Esophagus squamous epithelium (tissue), 5 donors: ENCODE measurements at places on chromosomes 4 and X.

GRCh38 chr4:5451243-5451642 is 257.1 kb downstream of the EVC2 start:
- no peak for DNase-seq

- DNase-seq: no peak
Measured at GRCh38 chrX:22095856-22096255, 63.7 kb downstream of the PHEX start.

GRCh38 chr4:67546971-67547370 is 1.7 kb upstream of the CENPC start:
- DNase-seq: no peak

GRCh38 chr4:98601708-98602107 is 56.7 kb downstream of the TSPAN5 start:
- no peak for DNase-seq

- no peak for DNase-seq
Measured at GRCh38 chrX:110519906-110520452, 161.3 kb downstream of the RTL9 start.

GRCh38 chrX:38561126-38561868 is at the start of gene TSPAN7:
TSS of gene TSPAN7 (plus strand) at chrX:38561542. CDS start at chrX:38561547, 5 bp downstream.
- peak; percentile 3 for DNase-seq

GRCh38 chrX:18278449-18278848 is 57.8 kb upstream of the BEND2 start:
- no peak for DNase-seq

DNA sequence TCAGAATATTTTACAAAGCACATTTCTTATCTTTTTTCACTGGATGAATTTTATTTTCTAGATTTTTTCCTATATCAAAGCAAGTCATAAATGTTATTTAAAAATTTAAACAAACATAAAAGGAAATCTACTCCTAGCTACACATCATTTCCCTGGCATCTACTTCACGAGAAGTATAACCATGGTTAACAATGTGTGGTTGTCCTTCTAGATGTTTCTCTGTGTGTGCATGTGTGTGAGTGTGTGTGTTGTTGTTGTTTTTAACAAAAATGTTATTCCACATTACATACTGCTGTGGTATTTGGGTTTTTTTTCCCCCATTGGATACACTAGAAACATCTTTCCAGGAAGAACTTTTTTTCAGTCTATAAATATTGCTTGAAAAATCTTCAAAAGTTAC is 103.1 kb downstream of the CHIC2 start:
- no peak for DNase-seq

GRCh38 chr4:165293927-165294649 is 33.4 kb upstream of the MSMO1 start:
- no peak for DNase-seq

DNA sequence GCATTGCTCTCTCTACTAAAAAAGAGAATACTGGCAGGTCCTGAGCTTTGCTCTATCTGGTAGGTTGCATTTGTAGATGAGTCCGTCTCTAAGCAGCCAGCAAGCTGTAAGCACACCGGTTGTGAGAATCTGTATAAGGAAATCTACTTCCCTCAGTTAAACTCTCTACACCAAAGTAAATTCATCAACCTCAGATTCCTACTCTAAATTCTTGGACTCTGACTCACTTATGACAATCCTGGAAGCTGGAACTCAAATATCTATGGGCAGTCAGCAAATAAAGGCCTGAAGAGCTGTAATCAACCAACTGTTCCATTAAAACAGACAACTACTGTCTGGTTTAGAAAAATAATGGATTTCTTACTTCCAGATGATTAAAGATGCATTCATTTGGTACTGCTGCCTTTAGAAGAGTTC is 37.9 kb downstream of the FAT1 start:
- DNase-seq: no peak

DNA sequence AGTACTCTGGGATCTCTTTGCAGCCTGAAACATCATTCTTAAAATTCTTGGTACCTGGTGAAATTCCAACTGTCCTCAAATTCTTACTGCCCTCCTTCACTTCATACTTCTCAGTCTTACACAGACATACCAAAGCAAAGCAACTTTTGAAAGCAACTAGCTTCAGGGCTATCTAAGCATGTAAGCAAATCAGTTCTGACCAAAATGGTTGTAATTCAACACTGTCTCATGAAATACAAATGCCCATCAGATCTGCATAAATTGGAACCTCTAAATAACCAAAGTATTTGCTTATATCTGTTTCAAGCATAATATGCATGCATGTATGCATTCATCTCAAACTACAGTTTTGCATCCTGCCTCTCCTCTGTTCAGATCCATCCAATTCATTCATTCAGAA is 308.1 kb upstream of the PPARGC1A start:
- no peak for DNase-seq

- no peak for DNase-seq
Measured at GRCh38 chrX:14084466-14084865, 54.8 kb upstream of the GEMIN8 start.

GRCh38 chrX:48976086-48976485 is 4.4 kb upstream of the KCND1 start:
- DNase-seq: no peak
